ACHN (cell line): ENCODE measurements at places on chromosomes 1 and 21.

GRCh38 chr1:16430606-16431005 lies 6.6 kb downstream of the SPATA21 start:
- DNase-seq: peak; percentile 56

DNA sequence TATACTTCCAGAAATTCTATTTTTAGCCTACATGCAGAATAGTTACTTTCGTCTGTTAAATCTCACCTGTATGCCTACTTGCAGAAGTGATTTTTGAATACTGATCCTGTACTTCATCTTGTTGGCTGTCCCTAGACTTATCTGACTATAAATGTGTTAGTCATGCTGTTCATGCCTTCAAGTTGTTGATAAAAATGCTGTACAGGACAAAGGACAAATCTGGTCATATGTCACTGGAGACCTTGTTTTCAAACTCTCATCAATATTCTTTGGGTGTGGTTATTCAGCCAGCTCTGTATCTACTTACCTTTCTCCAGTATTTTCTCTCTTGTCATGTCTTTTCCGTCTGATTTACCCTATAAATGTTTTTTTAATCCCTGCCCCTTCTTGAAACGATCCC lies 132.9 kb downstream of the RNF220 start:
- DNase-seq: no peak

DNA sequence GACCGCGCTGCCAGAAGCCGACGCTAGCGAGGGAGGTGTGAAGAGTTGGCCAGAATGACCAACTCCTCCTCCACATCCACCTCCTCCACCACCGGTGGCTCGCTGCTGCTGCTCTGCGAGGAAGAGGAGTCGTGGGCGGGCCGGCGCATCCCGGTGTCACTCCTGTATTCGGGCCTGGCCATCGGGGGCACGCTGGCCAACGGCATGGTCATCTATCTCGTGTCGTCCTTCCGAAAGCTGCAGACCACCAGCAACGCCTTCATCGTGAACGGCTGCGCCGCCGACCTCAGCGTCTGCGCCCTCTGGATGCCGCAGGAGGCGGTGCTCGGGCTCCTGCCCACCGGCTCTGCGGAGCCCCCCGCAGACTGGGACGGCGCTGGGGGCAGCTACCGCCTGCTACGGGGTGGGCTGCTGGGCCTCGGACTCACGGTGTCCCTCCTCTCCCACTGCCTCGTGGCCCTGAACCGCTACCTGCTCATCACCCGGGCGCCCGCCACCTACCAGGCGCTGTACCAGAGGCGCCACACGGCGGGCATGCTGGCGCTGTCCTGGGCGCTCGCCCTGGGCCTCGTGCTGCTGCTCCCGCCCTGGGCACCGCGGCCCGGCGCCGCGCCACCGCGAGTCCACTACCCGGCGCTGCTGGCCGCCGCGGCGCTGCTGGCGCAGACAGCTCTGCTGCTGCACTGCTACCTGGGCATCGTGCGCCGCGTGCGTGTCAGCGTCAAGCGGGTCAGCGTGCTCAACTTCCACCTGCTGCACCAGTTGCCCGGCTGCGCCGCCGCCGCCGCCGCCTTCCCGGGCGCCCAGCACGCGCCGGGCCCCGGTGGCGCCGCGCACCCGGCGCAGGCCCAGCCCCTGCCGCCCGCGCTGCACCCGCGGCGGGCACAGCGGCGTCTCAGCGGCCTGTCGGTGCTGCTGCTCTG lies 1.2 kb downstream of the GPR88 start:
- peak; percentile 23 for DNase-seq

DNA sequence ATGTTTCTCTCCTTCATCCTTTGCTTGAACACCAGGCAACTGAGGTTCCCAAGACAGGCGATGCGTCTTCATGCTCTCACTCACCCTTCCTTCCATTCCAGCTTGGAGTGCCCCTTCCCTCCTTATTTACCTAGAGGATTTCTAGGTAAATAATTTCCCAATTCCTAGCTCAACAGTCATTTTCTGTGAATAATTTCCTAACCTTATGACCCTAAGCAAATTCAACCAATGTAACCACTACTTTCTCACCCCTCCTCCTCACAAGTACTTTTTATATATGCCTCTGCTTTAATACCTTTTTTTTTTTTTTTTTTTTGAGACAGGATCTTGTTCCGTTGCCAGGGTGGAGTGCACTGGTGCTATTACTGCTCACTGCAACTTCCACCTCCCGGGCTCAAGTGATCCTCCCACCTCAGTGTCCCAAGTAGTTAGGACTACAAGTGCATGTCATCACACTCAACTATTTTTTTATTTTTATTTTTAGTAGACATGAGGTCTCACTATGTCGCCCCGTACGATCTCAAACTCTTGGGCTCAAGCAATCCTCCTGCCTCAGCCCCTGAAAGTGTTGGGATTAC lies 86.7 kb downstream of the USP24 start:
- peak; percentile 82 for DNase-seq

DNA sequence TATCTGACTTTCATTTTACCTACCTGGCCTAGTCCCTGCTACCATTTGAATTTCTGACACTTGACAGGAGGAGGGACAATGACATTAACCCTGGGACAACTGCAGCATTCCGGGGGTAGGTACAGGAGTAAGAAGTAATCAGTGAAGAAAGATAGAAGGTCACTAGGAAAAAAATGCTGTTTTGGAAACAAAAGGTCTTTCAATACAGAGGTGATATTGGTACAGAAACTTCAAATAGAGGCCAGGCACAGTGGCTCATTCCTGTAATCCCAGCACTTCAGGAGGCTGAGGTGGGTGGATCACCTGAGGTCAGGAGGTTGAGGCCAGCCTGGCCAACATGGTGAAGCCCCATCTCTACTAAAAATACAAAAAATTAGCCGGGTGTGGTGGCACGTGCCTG lies 68.4 kb downstream of the SELENOF start:
- no peak for DNase-seq

DNA sequence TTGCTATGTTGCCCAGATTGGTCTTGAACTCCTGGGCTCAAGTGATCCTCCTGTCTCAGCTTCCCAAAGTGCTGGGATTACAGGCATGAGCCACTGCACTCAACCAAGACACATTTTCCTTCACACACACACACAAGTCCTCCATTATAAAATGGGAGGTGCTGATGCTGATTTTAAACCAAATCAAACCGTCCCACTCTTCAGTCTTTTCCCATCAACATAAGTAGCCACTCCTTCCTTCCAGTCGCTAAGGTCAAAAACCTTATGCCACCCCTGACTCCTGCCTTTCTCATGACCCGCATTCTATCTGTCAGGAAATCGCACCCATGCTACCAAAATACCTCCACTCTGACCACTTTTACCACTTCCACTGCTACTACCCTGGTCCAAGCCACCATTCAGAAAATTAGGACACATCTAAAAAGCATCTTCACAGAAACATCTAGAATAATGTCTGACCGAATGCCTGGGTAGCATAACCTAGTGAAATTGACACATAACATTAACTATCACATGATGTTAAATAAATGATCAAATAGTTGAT lies 28.0 kb upstream of the IFNGR2 start:
- DNase-seq: no peak

DNA sequence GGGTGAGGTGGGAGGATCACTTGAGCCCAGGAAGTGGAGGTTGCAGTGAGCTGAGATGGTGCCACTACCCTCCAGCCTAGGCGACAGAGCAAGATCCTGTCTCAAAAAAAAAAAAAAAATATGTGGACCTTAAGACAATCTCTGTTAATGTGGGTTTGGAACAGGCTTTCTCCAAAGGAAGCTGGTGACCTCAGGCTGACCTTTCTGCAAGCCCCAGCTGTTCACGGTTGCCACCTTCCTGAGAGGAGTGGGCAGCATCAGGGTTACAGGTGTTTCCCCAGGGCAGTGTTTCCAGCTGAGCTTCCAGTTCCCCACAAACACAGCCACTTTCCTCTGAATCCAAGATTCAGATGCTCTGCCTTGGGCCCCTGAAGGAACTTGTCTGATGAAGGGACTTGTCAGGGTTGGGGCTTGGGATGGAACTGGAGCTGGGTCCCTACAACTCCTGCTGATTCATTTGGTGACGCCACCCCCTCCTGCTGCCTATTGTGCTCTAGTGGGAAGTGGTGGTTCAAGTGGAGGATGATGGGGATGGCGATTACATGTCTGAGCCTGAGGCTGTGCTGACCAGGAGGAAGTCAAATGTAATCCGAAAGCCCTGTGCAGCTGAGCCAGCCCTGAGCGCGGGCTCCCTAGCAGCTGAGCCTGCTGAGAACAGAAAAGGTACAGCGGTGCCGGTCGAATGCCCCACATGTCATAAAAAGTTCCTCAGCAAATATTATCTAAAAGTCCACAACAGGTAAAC lies 1.9 kb downstream of the ZBTB48 start:
- no peak for DNase-seq

- no peak for DNase-seq
These were observed 1197.0 kb downstream of the AMY1C start for GRCh38 chr1:104946558-104947210.

DNA sequence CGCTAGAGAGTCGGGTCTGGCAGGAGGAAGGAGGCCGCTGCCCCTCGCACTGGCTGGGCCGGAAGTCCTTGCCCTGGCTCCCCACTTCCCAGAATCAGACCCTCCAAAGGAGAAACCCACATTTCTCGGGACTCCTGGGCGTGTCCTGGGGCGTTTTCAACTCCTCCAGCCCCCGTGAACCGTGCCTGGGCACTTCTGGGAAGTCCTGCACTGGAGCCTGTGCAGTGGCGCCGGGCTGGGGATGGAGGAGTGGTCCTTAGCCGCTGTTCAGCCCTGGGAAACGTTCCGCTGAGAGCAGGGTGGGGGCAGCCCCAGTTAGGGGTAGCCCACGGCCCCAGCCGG lies 3.0 kb downstream of the IGSF21 start:
- no peak for DNase-seq

GRCh38 chr1:237482777-237483176 lies 407.9 kb downstream of the ZP4 start:
- no peak for DNase-seq

- no peak for DNase-seq
These were observed 80.7 kb downstream of the DMRTA2 start for GRCh38 chr1:50342525-50342924.

GRCh38 chr1:167630568-167631385 lies 745 bp downstream of the RCSD1 start:
- no peak for DNase-seq

DNA sequence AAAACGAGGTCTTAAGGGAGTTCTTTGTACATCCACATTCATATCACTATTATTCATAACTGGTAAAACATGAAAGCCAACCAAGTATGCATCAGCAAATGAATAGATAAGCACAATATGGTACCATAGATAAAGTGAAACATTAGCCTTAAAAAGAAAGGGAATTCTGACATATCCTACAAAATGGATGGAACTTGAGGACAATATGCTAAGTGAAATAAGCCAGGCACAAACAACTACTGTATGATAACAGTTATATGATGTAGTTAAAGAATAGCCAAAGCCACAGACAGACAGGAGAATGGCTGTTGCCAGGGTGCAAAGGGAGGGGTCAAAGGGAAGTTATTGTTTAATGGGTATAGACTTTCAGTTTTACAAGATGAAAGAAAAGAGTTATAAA lies 148.9 kb downstream of the EIF4G3 start:
- no peak for DNase-seq

- no peak for DNase-seq
These were observed 100.5 kb downstream of the GIPC2 start for GRCh38 chr1:78146205-78146771.

- DNase-seq: no peak
These were observed 17.5 kb downstream of the FBXO42 start for GRCh38 chr1:16334655-16335340.

- DNase-seq: no peak
These were observed 22.9 kb upstream of the VPS13D start for GRCh38 chr1:12206792-12207424.

DNA sequence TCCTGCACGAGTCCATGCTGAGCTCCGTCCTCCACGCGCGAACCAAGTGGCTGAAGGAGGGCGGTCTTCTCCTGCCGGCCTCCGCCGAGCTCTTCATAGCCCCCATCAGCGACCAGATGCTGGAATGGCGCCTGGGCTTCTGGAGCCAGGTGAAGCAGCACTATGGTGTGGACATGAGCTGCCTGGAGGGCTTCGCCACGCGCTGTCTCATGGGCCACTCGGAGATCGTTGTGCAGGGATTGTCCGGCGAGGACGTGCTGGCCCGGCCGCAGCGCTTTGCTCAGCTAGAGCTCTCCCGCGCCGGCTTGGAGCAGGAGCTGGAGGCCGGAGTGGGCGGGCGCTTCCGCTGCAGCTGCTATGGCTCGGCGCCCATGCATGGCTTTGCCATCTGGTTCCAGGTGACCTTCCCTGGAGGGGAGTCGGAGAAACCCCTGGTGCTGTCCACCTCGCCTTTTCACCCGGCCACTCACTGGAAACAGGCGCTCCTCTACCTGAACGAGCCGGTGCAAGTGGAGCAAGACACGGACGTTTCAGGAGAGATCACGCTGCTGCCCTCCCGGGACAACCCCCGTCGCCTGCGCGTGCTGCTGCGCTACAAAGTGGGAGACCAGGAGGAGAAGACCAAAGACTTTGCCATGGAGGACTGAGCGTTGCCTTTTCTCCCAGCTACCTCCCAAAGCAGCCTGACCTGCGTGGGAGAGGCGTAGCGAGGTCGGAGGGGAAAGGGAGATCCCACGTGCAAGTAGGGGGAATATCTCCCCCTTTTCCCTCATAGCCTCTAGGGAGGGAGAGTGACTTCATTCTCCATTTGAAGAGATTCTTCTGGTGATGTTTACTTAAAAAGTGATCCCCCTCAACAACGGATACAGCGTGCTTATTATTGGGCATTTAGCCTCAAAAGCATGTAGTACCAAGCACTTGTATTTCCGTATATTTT lies 991 bp downstream of the PRMT6 start:
- peak; percentile 55 for DNase-seq

DNA sequence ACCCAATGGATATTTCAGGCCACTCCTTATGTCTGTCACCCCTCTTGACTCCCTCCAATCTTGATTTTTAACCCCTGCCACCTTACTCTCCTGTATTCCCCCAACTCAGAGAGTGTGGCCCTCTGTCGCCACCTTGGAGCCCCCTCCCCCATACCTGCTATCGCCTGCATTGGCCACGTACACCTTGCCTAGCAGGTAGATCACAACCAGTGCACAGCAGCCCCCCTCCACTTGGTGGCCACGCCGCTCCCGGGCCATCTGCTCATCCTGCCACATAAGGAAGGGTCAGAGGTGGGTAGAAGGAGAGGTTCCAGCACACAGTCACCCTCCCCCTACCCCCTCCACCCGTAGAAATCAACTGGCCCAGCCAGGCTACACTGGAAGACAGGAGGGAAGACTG lies 2.9 kb downstream of the PPM1J start:
- no peak for DNase-seq

DNA sequence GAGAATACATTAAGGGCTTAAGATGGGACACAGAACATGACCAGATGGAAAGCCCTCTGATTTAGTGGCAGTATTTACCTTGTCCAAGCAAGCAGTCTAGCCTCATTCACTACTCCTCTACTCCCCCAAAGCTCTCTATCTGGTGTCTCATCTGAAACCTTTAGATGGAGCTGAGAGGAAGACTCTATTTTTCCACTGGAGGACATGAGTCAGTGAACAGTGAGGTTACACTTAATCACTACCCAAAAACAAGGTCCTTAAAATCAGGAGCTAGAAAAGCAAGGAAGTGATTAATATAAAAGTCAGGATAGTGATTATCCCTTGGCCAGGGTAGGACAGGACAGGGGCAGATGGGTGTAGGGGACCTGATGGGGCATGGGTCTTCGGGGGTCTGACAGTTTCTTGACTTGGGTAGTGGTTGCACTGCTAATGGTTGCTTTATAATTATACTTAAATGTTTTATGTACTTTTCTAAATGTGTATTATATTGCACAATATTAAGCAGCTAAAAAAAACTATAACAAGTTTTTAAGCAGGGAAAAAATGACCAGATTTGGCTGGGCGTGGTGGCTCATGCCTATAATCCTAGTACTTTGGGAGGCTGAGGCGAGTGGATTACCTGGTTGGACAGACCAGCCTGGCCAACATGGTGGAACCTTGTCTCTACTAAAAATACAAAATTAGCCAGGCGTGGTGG lies 3.0 kb downstream of the PTPN22 start:
- no peak for DNase-seq

- DNase-seq: no peak
These were observed 18.1 kb upstream of the PGD start for GRCh38 chr1:10380594-10381275.
